ENCODE measurements at places on chromosomes 6 and 20.
A peak's percentile ranks its signal among the peaks of the same experiment; 100 is the strongest.

- DNase-seq, result no peak
Measured at GRCh38 chr20:48661575-48662455, 166.0 kb downstream of the PREX1 start.

DNA sequence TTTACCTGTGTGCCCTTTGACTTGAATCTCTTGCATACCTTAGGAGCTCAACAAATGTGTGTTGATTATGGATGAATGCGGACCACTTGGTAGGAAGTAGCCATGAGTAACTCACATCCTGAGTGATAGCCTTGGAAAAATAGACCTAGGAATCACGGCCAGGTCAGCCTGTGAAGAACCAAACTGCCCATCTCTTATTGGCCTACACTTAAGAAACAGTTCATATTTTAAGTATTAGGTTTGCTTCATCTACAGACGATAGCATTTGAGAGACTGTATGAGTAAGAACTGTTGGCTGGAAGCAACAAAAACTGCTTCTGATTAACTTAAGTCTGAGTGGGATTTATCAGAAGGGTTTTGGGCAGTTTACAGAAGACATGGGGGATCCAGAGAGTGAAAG is 320.1 kb upstream of the PRND start:
- no peak for DNase-seq

GRCh38 chr6:4852938-4853337 is 76.7 kb downstream of the CDYL start:
- no peak for DNase-seq

- no peak for DNase-seq
Measured at GRCh38 chr20:8766868-8767390, 302.0 kb upstream of the PLCB4 start.

DNA sequence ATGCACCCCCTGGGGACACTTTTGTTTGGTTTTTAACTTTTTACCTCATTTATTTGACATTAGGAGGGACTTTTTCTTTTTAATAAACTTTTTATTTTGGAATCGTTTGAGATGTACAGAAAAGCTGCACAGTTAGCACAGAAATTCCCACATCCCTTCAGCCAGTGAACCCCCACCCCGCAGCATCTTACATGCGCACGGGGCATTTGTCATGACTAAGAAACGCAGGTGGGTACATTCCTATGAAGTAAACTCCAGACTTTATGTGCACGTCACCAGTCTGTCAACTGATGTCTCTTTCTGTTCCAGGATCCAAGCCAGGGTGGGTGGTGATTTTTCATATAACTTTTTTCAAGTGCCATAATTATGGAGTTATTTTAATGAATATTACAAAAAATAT is 4.9 kb upstream of the ZNF831 start:
- DNase-seq, result no peak

DNA sequence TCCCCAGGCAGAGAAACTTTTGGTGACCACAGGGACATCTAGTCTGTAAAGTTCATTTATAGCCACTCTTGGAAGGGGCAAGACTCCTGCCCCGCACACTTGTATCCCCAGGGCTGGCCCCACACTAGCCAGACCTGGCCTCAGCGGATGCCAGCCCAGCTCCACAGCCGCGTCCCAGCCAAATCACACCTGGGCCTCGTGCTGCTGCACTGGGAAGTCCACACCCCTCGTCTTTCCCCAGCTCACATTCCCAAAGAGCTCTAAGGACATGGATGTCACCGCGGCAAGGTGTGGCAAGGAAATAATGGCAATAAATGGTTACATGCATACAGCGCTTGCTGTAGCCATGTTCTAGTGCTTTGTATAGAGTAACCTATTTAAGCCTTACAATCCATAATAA is 8.6 kb downstream of the IP6K3 start:
- DNase-seq, result no peak

DNA sequence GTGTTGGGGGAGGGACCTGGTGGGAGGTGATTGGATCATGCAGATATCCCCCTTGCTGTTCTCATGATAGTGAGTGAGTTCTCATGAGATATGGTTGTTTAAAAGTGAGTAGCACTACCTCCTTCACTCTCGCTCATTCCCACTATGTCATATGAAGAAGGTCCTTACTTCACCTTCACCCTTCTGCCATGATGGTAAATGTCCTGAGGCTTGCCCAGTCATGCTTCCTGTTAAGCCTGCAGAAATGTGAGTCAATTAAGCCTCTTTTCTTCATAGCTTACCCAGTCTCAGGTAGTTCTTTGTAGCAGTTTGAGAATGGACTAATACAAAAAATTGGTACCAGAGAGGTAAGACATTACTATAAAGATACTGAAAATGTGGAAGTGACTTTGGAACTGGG is 425.9 kb downstream of the HTR1B start:
- DNase-seq, result no peak

GRCh38 chr6:93523365-93523764 is 104.0 kb upstream of the EPHA7 start:
- no peak for DNase-seq

- DNase-seq, result no peak
Measured at GRCh38 chr6:131966443-131966842, 15.3 kb upstream of the CCN2 start.

- peak; percentile 68 for DNase-seq
Measured at GRCh38 chr6:150894935-150895552, 29.5 kb downstream of the MTHFD1L start.

GRCh38 chr20:49814057-49814694 is 1.5 kb downstream of the SLC9A8 start:
- no peak for DNase-seq

GRCh38 chr20:41138475-41139226 is 1.3 kb downstream of the PLCG1 start:
- DNase-seq, result peak; percentile 21

- no peak for DNase-seq
Measured at GRCh38 chr6:30446259-30446658, 43.0 kb upstream of the HLA-E start.

Measured in brain (organoid and tissue), 16 donors.